ENCODE measurements at places on chromosomes 5 and 9. TPM values are rescaled to one million over a fixed set of nuclear protein-coding genes. Genes with fewer than 3 reads are reported as not detected.

- peaks cover 44% of the 10 kb centered on the region for H3K27me3 ChIP-seq
- H3K36me3 ChIP-seq: no peaks in the 10 kb centered on the region
- DNase-seq: no peak
- no peak overlapping the region for H3K27ac ChIP-seq
Observed at GRCh38 chr5:33657804-33658440, 217.2 kb downstream of the TARS1 start.

LRRC19 gene
- not detected for total RNA-seq

DNA sequence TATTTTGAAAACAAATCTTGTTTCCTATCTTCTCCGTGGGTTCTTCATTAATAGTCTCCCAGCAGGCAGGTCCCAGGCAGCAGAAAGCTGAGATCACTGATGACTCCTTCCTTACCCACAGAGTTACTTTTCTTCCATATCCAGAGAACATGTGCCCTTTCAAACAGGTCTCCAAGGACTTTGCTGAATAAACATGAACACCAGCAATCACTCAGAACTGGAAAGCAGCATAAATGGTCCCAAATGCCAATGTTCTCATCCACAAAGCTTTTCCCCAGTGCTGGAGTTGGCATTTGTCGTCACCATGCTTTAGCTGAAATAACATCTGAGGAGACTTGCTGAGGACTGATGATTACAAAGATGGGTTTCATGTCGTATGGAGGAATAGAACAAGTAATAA is 134.0 kb downstream of the YIPF5 start:
- H3K27ac ChIP-seq: no peak overlapping the region
- H3K4me1 ChIP-seq: no peaks in the 10 kb centered on the region
- H3K27me3 ChIP-seq: peaks cover 18% of the 10 kb centered on the region
- H3K4me3 ChIP-seq: no peak overlapping the region
- H3K36me3 ChIP-seq: no peaks in the 10 kb centered on the region

DNA sequence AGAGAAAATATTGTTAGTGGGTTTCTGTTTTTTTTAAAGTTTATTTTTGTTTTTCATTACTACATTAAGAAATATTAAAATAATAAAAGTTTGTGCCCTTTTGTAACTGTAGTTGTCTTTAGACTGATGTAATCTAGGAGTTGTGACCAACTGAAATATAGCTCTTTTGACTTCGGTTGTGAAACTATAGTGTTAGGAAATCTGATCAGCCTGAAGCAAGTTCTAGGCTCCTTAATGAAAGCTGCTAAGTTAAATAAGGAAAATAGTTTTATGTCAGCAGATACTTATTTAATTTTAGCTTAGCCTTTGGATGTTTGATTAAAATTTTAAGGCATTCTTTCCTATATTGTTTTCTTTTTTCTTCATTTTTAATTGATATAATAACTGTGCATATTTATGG is 14.2 kb downstream of the AP3S1 start:
- DNase-seq: no peak
- no peak overlapping the region for H3K4me3 ChIP-seq
- peaks cover 17% of the 10 kb centered on the region for H3K36me3 ChIP-seq
- H3K27ac ChIP-seq: peak overlapping the region; percentile 76

DNA sequence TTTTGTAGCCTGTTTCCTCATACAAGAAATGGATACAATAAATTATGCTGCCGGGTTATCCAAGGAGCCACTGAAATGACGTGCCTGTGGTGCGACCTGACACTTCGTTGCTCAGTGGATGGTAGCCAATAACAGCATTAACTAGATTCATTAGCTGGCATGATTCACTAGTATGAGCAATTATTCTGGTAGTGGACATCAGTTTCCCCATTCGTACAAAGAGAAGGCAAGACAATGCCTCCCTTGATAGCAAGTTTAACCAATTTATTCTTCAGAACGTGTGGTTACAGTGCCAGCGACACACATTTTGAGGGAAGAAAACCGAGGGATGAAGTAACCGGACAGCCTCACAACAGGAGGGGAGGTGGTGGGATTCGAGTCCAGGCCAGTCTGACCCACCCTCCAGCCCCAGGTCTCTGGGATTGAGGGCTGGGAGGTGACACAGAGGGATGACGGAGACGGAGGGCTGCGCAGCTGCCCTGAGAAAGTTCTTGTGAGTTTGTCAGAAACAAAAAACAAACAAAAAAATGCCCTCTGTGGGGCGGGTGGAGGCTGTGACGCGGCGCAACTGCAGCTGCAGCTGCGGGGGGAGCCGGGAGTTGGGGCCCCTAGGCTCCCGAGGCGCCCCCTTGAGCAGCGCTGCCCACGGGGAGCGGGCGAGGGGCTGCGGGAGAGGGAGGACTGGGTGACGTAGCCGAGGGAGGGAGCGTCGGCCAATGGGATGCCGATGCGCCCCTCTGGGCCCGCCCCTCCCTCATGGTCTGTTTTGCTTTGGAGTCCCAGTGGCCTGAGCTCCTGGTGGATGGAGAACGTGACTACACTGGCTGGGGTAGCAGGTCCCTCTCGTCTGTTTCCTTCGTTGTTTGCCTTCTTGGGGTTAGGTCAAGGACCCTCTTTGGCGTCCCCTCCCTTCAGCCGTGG is 10.9 kb downstream of the LHX2 start:
- DNase-seq: no peak
- H3K27me3 ChIP-seq: no peaks in the 10 kb centered on the region
- H3K27ac ChIP-seq: no peak overlapping the region
- no peaks in the 10 kb centered on the region for H3K4me1 ChIP-seq
- no peak overlapping the region for H3K4me3 ChIP-seq
- H3K36me3 ChIP-seq: 0 out of 2 replicates have a peak, but pooled peaks cover 2% of the 10 kb centered on the region

GRCh38 chr5:178428341-178429155 is 161.6 kb downstream of the COL23A1 start:
- no peaks in the 10 kb centered on the region for H3K4me1 ChIP-seq
- H3K36me3 ChIP-seq: no peaks in the 10 kb centered on the region
- DNase-seq: no peak

DNA sequence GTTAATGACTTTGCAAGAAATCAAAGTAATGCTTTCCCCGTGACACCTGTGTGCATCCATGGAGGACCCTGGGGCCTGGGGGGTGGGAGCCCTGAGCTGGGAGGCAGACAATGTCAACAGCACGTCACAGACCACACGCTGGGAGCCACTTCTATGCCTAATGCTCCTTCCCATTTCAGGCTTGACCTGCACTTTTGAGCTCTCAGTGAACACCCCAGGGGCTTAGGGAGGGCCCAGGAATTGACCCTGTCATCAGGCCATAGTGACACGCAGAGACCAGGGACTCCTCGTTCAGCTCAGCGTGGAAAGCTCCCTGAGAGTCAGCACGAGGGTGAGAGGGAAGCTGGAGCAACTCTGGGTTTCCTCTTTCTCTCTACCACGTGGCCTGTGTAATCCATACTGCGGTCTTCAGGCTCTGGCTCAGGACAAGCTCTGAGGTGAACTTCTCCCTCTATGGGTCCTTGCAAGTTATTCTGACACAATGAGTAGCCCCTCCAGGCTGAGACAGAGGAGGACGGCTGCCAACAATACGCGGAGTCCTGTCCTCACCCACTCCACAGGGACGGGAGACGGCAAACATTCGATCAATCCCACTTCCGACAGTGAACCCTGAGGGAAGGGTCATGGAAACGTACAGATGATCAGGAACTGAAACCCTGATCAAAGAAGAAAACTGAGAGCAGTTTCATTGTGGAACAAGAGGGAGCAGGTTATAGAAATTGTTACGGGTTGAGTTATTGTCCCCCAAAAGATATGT is 130.8 kb upstream of the IRX4 start:
- peaks cover 12% of the 10 kb centered on the region for H3K27me3 ChIP-seq
- no peak for DNase-seq
- no peaks in the 10 kb centered on the region for H3K36me3 ChIP-seq
- H3K4me3 ChIP-seq: no peak overlapping the region
- no peak overlapping the region for H3K27ac ChIP-seq

- H3K27me3 ChIP-seq: no peaks in the 10 kb centered on the region
- H3K4me3 ChIP-seq: no peak overlapping the region
- no peak overlapping the region for H3K27ac ChIP-seq
Observed at GRCh38 chr5:9452181-9452580, 93.7 kb downstream of the SEMA5A start.

GRCh38 chr9:34630402-34631154 is 1.7 kb upstream of the ARID3C start:
- no peak overlapping the region for H3K4me3 ChIP-seq
- peaks cover 8% of the 10 kb centered on the region for H3K4me1 ChIP-seq
- no peak overlapping the region for H3K27ac ChIP-seq
- H3K27me3 ChIP-seq: peaks cover 8% of the 10 kb centered on the region
- no peak for DNase-seq

GRCh38 chr9:135226369-135227050 is 139.0 kb downstream of the OLFM1 start:
- no peaks in the 10 kb centered on the region for H3K4me1 ChIP-seq
- H3K4me3 ChIP-seq: no peak overlapping the region
- H3K36me3 ChIP-seq: no peaks in the 10 kb centered on the region
- no peak overlapping the region for H3K27ac ChIP-seq
- no peak for DNase-seq

DNA sequence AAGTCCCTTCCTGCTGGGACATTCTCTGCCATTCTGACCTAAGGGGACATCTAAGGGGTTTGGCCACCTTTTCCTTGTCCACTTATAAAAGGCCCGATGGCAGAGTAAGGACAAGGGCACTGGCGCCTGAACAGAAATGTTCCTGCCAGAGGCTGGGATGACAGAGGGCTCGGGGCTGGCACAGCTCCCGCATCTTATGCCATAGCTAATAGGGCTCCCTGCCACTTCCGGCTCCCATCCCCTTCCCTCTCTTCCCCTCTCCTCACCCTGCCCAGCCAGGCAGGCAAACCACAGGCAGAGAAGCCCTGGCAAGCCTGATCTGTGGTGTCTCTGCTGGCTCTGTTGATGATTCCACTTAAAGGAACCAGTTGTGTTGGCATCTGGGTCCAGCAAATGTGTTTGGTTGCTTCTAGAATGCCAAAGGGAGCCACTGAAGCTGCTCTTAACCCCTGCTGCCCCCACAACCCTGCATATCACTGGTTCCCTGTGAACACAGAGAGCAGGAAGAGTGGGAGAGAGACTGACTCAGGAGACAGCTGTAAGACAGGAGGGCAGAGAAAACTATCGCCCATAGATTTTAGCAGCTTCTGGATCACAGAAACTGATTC is 18.4 kb upstream of the ADRA1B start:
- H3K27me3 ChIP-seq: no peaks in the 10 kb centered on the region
- H3K4me1 ChIP-seq: peaks cover 10% of the 10 kb centered on the region
- no peak for DNase-seq
- H3K36me3 ChIP-seq: no peaks in the 10 kb centered on the region
- no peak overlapping the region for H3K27ac ChIP-seq

MTRR gene
- total RNA-seq: 32.5 TPM

DNA sequence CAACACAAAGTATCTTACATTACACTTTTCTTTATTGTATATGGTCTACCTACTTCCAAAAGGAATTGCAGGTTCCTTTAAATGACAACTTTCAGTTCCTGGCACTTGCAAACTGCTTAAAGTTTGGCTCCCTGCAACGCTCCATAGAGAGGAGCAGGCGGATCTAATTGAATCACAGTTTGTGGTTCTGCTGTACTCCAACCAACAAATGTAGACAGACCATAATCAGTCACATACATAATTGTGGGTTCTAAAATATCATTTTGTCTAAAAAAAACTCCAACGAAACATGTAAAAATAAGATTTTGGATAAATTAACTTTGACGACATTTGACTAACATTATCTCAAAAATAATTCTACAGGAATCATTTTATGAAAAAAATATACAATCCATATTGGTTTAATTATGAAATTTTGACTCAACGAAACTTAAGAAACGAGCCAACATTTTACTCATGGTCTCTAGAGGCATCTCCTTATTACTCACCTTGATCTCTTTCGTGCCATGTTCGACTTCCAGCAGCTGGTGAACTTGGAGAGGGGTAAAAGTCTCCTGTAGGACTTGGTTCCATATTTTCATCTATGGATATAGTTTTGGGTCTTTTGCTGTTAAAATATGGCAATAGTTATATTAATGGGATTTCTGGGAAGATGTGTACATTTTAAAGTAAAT is 167.6 kb downstream of the NFIB start:
- H3K4me3 ChIP-seq: no peak overlapping the region
- H3K36me3 ChIP-seq: no peaks in the 10 kb centered on the region
- no peaks in the 10 kb centered on the region for H3K4me1 ChIP-seq
- no peaks in the 10 kb centered on the region for H3K27me3 ChIP-seq
- DNase-seq: no peak

DNA sequence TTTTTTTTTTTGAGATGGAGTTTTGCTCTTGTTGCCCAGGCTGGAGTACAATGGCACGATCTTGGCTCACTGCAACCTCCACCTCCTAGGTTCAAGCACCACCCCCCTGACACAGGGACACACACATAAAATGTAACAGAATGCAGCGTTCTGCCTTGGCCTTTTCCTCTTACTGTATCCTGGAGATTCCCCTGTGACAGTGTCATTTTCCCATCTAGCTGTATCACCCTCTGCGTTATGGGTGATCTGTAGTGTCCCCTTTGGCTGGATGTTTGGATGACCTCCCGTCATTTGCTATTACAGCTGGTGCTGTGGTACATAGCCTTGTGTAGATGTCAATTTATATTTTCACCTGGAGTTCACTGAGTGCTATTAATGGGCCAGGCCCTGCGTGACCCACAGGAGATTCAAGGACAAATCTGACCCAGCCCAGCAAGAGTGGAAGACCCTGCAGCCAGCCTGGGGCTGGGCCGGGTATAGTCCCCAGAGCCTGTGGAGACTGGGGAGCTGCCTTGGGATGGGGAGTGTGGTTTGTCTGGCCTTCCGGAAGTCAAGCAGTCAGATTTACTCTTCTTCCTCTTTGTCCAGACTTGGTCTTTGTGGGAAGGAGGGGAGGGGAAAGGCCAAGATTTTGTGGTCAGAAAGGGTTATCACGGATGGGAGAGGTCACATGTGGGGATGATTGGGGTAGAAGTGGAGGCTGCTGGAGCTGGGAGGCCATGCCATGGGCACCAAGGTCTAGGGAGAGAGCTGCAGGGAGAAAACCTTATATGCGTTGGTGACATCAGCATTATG is 43.6 kb downstream of the ERGIC1 start:
- H3K36me3 ChIP-seq: no peaks in the 10 kb centered on the region
- no peaks in the 10 kb centered on the region for H3K27me3 ChIP-seq
- no peak for DNase-seq
- H3K27ac ChIP-seq: no peak overlapping the region
- no peak overlapping the region for H3K4me3 ChIP-seq

CTXN3 gene
- total RNA-seq: not detected

DNA sequence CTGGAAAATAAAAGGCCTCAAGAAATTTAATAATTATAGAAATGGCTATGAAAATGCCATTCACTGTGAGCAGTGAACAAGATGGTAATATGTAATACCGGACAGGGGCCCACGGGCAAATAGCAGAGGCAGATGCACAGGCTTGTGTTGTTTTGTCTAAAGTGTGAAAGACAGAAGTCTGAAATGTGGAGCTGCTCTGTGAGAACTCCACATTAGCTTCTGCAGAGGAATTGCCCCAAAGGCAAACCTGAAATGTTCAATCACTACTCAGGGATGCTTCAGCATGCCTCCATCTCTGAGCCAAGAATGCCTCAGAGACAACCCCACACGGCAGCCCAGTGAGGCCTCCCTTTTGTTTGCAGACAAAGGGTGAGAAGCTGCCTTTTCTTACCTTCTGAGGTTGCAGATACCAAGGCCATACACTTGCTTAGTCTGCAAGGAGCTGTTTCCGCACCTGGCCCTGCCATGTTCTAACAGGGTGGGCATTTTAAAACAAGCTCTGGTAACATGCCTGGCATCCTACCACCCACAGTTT is 124.3 kb upstream of the CXCL14 start:
- no peaks in the 10 kb centered on the region for H3K27me3 ChIP-seq
- no peak overlapping the region for H3K4me3 ChIP-seq
- H3K36me3 ChIP-seq: no peaks in the 10 kb centered on the region
- no peak overlapping the region for H3K27ac ChIP-seq
- H3K4me1 ChIP-seq: no peaks in the 10 kb centered on the region

Measured in HCT116 (cell line).